Aorta (tissue), 5 donors: ENCODE measurements at places on chromosomes 2 and 18.
A peak's percentile ranks its signal among the peaks of the same experiment; 100 is the strongest.

GRCh38 chr2:9311488-9311887, 104.9 kb downstream of the ASAP2 start:
- DNase-seq, result peak; percentile 82

DNA sequence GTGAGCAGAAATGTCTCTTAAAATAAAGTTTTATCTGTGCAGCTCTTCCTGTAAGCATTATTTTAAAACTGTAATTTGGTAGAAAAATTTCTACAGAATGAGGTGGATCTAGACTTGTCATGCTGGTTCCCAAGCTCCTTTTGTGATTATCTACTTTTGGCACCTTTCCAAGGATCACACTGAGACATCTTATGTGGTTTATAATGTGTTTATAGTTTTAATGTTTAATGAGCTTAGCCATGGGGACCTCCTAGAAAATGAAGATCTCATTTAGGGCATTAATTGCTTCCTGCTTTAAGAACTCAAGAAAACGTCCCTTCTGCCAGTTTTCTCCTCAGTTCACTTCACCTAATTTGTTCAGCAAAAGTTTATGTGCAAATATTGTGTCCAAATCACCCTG, 468.4 kb downstream of the SUCLG1 start:
- no peak for DNase-seq

DNA sequence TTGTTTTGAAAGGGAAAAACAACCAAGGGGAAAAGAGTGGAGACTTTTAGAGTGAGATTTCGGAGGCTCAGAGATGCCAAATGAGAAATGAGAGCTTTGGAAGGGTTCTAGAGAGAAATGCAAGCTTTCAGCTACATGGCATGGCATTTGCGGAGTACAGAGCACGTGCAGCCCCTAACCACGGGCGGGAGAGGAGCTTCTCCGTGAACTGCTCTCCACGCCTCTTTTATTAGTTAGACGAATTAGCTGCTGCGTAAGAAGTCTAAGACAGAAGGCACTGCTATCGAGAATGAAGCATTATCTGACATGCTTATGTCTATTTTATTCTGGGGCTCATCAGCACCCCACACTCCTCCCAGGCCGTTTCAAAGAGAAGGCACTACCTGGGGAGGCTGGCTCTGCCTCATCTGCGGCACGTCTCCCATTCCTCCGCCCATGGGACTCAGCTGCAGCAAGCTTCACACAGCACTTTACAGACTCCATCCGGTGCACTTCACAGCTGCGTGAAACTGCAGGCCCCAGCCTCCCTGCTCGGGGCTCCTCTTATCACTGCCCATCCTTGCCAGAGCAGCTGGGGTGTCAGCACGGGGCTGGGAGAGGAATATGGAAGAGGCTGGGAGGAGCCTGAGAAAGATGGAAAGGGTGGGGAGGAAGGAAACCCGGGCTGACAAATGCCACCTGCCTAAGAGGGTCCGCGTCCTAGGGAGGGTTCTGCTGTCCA, 207.3 kb upstream of the APCDD1 start:
- peak; percentile 68 for DNase-seq

GRCh38 chr2:177592397-177592796, 199.8 kb downstream of the AGPS start:
- no peak for DNase-seq

GRCh38 chr2:196492946-196493345, 146.6 kb upstream of the CCDC150 start:
- DNase-seq, result no peak

DNA sequence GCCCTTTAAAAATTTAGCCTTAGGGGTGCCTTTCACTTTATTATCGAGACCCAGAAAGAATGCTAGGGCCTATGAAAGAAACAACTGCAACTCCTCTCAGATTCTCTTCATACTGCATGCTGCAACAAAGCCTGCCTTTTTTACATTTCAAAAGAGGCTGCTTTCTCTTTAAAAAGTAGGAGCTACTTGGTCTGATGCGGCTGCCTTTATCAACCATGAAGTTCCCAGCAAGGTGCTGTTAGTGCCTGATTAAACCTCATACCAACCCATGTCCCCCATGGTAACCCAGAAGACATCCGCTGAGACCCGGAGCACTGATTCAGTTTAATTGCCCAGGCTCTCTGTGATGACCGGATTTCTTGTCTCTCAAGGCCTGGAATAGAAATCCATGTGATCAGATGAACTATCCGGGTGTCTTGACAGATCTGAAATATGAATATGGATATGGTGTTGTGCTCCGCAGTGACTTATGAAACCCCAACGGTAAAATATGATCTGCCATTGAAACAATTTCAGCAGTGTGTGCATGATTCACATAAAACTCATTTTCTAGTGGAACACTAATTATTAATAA, 368.3 kb downstream of the ZNF521 start:
- no peak for DNase-seq

- DNase-seq, result no peak
Measured at GRCh38 chr2:73176205-73176880, 26.0 kb upstream of the NOTO start.
